ENCODE measurements at places on chromosomes 1 and 21.

- no peak for DNase-seq
These were observed 688.9 kb upstream of the ADGRL2 start for GRCh38 chr1:81111818-81112217.

- no peak for DNase-seq
These were observed 17.3 kb downstream of the KCTD3 start for GRCh38 chr1:215584389-215584788.

DNA sequence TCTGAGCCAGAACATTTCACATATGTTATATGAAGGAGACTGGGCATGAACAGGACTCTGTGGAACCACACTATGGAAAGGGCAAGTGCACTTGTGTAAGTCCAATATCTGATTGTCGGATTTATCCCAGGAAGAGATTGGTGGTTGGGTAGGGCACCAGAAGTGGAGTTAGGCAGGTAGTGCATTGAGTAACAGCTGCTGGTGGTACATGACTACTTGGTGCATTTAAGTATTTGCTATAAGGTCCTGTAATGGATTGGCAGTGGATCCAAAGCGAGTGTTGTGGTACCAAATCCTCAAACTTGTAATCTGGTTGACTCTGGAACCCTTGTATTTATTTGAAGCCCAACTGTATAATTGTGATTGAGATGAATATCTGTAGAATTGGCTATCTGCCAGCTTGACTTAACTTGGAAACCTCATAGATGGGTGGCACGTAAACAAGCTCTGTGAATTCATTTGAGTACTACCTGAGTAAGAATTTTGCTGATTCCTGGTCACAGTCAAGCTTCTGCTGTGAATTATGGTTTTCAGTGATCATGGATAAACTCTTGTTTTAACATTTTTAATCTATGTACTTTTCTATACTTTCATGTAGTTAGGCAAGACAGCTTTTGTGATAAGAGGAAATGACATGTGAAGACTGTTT lies 21.1 kb downstream of the UBAP2L start:
- no peak for DNase-seq

GRCh38 chr21:44433791-44434567 lies 21.3 kb upstream of the LRRC3 start:
- no peak for DNase-seq

DNA sequence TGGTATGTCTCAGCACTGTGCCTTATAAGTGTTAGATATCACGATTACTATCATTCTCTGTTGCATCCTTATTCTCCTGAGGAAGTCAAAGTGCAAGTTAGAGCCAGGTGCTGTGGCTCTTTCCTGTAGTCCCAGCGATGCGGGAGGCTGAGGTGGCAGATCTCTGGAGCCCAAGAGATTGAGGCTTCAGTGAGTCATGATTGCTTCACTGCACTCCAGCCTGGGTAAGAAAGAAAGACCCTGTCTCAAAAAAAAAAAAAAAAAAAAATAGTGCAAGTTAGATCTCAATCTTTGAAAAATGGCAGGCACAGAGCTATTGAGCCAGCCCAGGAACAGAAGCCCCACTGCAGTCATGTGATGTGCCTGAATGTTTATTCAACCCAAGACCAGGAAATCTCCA lies 147.8 kb upstream of the POGK start:
- no peak for DNase-seq

Measured in NCI-H2081 treated with DMSO at 0.1 percent for 48 hours (cell line).